Erythroblast (primary cell): ENCODE measurements at places on chromosomes 6 and 20.

DNA sequence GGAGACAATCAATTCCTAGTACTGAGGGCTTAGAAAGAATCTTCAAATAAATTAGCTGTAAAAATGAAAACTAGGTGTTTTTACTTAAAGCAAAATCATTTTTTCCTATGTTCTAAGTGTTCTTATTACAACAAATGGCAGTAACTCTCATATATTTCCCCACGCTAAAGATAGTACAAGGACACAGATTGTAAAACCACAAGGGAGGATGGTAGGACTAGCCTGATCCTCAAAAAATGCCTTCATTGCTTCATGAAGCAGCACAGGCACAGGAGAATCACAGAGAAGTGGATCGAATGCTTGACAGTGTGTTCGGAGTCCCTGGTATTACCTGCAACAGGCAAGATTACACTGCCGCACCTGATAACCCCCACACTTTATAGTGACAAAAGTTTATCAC lies 58.5 kb downstream of the SAMD3 start:
- no peak for DNase-seq

GRCh38 chr20:9109566-9109965 lies 40.7 kb downstream of the PLCB4 start:
- no peak for DNase-seq

DNA sequence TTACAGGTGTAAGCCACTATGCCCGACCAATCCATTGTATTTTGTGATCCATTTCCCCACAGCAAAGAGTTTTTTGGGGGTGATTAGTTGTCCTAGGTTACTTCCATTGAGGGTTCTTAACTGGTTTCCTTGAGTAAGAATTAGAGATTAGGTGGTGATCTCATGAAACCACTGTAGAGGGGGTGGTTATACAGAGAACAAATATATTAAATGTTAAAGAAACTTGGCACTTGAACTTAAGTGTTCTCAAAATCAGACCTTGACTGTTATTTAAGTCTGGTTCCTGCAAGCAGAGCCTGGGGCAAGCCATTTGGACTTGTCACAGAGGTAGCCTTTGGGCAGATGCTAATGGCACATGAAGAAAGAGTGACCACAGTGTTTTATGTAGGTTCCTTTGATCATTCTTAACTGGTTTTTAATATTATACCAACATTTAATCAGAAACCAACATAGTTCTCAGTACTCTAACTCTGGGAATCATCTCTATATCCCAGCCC lies 288.5 kb downstream of the SOX4 start:
- DNase-seq: no peak

GRCh38 chr6:85136310-85136709 lies 313.6 kb upstream of the NT5E start:
- no peak for DNase-seq

DNA sequence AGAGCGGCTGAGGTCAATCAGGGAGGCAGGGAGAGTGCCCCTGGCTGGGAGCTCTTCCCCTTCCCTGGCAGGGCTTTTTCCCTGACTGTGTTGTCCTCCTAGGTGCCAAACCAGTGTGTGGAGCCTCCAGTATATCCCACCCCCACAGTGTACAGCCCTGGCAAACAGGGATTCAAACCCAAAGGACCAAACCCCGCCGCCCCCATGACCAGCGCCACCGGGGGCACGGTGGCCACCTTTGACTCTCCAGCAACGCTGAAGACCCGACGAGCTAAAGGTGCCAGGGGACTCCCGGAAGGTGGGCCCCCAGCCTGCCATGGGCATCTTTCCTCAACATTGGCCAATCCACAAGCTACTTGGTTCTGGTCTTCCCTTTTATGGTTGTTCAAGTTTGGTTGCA lies 25.2 kb downstream of the ZNF341 start:
- no peak for DNase-seq

DNA sequence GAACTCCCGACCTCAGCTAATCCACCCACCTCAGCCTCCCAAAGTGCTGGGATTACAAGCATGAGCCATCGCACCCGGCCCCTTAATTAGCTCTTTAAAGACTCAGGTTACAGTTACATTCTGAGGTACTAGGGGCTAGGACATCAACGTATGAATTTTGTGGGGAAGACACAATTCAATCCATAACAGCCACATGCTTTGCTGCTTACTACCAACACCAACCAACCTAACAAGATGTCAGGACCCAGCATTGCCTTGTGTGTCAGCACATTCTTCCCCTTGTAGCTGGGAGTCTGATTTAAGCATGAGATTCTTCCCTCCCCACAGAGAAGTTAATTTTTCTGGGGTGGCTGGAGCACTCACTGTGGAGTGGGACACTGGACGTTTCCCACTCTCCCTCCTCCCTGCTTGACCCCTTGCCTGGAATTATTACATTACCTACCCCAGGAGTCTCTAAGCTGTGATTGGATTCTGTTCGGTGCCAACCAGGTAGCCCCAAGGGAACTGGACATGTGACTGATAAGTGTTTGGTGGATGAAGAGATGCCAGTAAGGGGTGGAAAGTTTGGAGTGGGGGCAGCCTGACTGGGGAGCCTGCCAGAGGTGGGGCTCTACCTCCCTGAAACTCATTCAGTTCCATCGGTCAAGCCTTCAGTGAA lies 5.6 kb upstream of the PXMP4 start:
- DNase-seq: no peak

- no peak for DNase-seq
These were observed 219.8 kb downstream of the ERMARD start for GRCh38 chr6:169971081-169971861.

DNA sequence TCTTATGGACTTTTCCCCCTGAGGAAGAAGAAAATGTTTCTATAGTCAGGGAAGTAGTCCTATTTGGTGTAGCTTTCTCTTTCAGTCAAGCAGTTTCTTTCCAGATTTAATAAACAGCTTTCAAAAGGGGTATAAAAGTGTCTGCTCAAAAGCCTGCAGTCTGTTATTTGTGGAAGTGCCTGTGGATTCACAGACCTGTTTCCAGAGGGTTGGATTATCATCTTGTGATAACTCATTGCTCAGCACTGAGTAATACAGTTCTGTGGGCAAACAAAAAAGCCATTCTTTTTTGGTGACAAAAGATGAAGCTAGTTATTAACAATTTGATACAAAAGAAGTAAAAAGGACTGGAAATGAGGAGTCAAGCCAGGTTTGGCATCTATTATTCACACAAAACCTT lies 358.2 kb upstream of the ID4 start:
- no peak for DNase-seq

- DNase-seq: no peak
These were observed 250.9 kb upstream of the PDE10A start for GRCh38 chr6:165913676-165914570.

- no peak for DNase-seq
These were observed 173.0 kb upstream of the JAG1 start for GRCh38 chr20:10846766-10847165.

GRCh38 chr20:47346172-47346571 lies 10.3 kb downstream of the ZMYND8 start:
- DNase-seq: no peak

GRCh38 chr6:140317950-140318349 lies 943.5 kb upstream of the CITED2 start:
- DNase-seq: no peak

DNA sequence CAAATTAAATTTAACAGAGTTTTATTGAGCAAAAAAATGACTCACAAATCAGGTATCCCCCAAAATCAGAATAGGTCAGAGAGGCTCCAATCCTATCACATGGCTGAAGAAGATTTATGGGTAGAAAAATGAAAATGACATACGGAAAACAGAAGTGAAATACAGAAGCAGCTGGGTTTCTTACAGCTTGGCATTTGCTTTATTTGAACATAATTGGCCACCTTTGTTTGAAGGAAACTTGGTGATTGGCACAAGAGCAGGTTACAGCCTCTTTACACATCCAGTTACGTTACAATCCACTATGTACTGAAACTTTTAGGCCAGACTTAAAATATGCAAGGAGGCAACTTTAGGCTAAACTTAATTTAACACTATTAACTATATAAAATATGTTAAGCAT lies 11.7 kb upstream of the TREM2 start:
- DNase-seq: no peak

GRCh38 chr20:43151901-43152300 lies 37.8 kb downstream of the PTPRT start:
- DNase-seq: no peak

DNA sequence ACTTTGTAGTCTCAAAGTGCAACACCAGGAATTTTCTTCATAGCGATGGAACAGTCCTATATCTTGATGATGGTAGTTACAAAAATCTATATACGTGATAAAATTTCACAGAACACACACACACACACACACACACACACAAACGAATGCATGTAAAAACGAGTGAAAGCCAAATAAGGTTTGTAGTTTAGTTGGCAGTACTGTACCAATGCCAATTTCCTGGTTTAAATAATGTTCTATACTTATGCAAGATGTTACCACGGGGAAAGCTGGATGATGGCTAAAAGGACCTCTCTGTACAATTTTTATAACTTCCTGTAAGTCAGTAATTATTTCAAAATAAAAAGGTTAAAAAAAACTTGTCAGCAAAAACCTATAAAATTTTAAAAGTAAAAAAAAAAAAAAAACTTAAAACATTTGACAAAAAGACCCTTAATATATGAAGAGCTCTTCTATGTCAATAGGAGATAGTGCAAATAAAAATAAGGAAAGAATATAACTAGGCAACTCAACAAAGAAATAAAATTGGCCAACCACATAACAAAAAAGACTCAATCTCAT lies 37.6 kb downstream of the PDSS2 start:
- no peak for DNase-seq

DNA sequence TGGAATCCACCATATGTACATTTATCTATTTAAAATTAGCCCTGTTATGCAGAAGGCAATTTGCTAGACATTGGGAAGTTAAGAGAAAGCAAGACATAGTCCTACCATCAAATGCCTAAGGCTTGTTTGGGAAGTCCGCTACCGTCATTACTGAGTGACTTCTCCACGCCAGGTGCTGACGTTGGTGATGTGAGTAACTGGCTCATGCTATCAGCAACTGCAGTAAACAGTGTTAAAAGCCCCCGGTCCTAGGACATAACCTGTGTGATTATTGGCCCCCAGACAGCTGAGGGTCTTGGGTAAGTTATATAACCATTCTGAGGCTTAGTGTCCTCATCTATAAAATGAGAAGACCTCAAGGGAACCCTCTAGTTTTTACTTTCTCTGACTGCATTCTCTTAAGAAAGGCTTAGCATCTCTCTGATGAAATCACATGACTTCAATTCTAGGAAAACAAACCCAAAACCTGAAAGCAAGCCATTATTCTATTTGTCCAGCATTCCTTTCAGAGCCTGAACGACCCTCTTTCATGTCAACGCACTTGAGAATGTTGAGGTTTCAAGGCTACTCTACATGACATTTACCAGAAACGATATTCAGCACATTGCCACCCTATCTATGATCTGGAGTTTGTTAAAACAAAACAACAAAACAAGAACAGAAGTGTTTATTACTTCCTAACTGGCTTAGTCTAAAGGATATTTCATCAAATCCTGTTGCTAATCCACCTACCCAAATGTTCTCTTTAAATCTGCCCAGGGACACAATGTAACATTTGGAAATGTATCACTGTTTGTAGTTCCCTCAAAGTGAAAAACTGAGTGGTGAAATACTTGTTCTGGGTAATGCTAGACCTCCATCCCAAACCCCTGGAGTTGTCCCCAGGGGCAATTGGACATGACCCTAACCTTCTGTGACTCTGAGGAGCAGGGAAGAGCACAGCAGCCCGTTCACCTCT lies 133.8 kb downstream of the BTBD3 start:
- no peak for DNase-seq

- DNase-seq: no peak
These were observed 67.8 kb upstream of the TAB2 start for GRCh38 chr6:149249370-149250357.
